ENCODE measurements at places on chromosomes 6 and 20. TPM values are rescaled to one million over a fixed set of nuclear protein-coding genes. Genes with fewer than 3 reads are reported as not detected.

The IL20RA gene
- 0.19 TPM for total RNA-seq

The SLC2A10 gene
- 8.8 TPM for total RNA-seq

The SLC25A27 gene
- 1.3 TPM for total RNA-seq

The TBCC gene
- total RNA-seq: 35.3 TPM

The SHLD1 gene
- total RNA-seq: 2.3 TPM

The ZSCAN9 gene
- 20.6 TPM for total RNA-seq

The SAMD3 gene
- total RNA-seq: not detected

The RSPH3 gene
- 2.7 TPM for total RNA-seq

The LY6G5C gene
- total RNA-seq: 2.4 TPM

The OXT gene
- total RNA-seq: not detected

The OVOL2 gene
- total RNA-seq: not detected

The DST gene
- total RNA-seq: 334 TPM

The GNRH2 gene
- total RNA-seq: 0.57 TPM

The MAS1 gene
- total RNA-seq: not detected

The GGTLC1 gene
- total RNA-seq: not detected

The UBD gene
- 7.5 TPM for total RNA-seq

The CST4 gene
- total RNA-seq: not detected

The SOX18 gene
- total RNA-seq: 52.4 TPM

The SAMD10 gene
- total RNA-seq: 6.5 TPM

The LPA gene
- total RNA-seq: not detected

The PLAGL2 gene
- total RNA-seq: 7.5 TPM

The OPRM1 gene
- total RNA-seq: not detected

The CCN6 gene
- not detected for total RNA-seq

The SCRT2 gene
- not detected for total RNA-seq

The ELOVL2 gene
- total RNA-seq: not detected

The HSP90AB1 gene
- total RNA-seq: 1,245 TPM
